Hematopoietic multipotent progenitor cell treated with erythropoietin and hydrocortisone succinate and interleukin-3 and kit ligand, for 8 days (in vitro differentiated cells): ENCODE measurements at places on chromosomes 5 and 9.
A peak's percentile ranks its signal among the peaks of the same experiment; 100 is the strongest.

GRCh38 chr9:96502539-96503373, 52.8 kb downstream of the HABP4 start:
- DNase-seq = no peak

GRCh38 chr9:74025402-74025925, 471.7 kb upstream of the RORB start:
- DNase-seq = no peak

- no peak for DNase-seq
These were observed 75.4 kb upstream of the IL7R start for GRCh38 chr5:35781181-35781790.

DNA sequence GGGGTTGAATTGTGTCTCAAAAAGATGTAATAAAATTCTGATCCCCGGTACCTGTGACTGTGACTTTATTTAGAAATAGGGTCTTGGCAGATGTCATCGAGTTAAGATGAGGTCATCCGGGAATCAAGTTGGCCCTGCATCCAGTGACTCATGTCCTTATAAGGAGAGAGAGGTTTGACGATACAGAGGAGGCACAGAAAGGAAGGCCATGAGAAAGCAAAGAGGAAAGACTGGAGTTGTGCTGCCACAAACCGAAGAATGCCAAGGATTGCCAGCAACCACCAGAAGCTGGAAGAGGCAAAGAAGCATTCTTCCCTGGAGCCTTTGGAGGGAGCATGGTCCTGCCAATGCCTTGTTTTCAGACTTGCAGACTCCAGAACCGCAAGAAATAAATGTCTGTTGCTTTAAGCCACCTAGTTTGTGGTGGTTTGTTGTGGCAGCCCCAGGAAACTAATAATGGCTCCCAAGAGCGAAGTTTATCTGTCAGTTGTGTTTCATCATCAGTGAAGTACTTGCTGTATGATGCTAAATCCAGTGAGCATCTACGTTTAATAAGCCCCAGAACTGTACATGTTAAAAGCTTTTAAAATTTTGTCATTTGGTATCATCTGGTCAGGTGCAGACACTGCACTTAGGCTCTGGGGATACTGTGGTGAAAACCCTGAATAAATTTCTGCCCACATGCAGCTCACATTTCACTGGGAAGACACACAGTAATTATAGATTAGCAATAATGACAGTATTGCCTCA, 114.8 kb downstream of the TLE4 start:
- no peak for DNase-seq

- no peak for DNase-seq
These were observed 22.4 kb upstream of the NCS1 start for GRCh38 chr9:130149654-130150286.

- DNase-seq = peak; percentile 32
These were observed 681 bp downstream of the F2R start for GRCh38 chr5:76716456-76717157.

DNA sequence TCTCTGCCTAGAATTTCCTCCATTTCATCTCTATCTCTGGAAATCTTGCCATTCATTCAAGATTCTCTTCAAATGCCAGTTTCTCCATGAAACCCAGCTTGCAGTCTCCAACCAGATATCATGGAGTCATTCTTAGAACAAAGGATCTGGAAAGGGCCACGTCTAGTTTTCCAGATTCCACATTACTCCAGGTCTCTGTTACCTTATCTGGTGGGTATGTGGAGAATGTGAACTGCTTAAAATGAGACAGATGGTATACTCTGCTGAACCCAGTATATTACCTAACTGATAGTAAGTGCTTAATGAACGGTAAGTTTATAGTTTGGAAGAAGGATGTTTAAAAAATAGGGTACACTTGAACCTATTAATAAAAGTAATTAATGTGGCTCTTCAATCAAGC, 52.3 kb upstream of the ZSWIM6 start:
- DNase-seq = no peak

- peak; percentile 15 for DNase-seq
These were observed 220.0 kb downstream of the KDM4C start for GRCh38 chr9:6977761-6978160.

DNA sequence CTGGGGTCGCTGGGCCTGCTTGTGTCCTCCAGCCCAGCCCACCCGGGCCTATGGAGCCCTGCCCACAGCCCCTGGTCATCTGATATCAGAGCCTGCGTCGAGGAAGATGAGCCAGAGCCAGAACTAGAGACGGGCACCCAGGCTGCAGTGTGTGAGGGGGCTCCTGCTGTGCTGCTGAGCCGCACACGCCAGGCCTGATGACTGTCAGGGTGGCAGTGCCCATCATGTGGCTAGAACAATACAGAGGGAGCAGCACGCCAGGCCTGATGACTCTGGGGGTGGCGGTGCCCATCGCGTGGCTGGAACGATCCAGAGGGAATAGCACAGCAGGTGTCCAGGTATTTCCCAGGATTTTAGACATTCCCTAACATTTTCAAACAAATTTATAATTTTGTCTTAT, 9.2 kb upstream of the LRRC14B start:
- no peak for DNase-seq

DNA sequence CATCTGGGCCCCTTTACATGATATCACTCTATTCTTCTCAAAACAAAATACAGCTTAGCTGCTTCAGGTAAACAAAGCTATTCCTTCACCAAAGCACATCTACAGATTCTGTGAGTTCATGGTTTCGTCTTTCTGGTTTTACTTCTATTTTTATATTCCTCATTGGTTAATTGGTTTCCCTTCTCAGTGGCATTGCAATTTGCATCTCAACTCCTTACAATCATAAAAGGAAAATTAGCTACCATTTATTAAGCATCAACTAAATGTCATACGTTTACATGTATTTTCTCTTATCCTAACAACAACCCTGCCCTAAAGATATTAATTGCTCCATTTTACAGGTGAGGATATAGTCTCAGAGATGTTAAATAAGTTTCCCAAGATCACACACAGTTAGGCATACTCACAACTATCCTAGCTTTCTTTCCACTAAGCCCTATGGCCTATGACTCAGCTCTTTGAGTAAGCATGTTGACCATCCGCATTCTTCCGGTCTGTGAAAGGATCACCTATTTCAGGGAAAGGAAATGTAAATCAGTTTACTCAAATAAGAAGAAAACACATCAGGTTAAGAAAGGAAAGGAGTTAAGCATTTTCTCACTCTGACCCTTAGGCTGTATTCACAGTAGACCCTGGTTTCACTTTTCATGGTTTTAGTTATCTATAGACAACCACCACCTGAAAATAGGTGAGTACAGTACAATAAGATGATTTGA, 146.1 kb downstream of the CAAP1 start:
- DNase-seq = no peak

DNA sequence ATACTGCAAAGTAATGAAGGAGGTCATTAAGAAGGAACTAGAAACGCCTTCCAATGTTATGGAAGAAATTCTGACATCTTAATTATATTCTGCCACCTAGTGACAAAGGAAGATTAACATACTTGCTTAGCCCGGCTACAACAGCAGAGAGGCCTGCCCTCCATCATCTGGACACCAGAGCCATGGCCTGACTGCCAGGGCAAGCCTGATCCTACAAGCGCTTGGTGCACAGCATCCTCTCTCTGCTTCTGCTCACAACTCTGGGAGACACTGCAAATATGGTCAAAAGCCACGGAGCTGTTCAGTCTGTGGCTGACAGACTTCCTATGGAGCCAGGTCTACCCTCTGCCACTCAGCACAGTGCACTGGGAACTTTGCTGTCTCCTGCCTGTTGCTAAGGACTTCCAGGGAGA, 87.3 kb upstream of the SLC44A1 start:
- DNase-seq = peak; percentile 74

- no peak for DNase-seq
These were observed 245.6 kb upstream of the RAI14 start for GRCh38 chr5:34410411-34411139.

DNA sequence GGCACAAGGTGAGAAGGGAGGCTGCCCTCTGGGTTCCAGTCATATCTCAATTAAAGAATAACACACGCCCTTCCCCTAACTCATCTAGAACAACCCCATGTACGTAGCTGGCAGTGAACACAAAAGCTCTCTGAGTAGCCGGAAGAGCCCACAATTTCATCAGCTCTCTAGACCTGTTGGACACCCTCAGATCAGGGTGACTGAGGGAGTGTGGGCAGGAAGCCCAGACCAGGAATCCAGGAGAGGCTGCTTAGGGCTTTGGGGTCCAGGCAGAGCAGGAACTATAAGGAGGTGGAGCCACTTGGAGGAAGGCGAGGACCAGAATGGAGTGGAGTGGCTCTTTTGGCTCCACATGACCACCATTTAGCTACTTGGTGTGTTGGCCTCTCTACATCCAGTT, 237.4 kb downstream of the NR3C1 start:
- no peak for DNase-seq

DNA sequence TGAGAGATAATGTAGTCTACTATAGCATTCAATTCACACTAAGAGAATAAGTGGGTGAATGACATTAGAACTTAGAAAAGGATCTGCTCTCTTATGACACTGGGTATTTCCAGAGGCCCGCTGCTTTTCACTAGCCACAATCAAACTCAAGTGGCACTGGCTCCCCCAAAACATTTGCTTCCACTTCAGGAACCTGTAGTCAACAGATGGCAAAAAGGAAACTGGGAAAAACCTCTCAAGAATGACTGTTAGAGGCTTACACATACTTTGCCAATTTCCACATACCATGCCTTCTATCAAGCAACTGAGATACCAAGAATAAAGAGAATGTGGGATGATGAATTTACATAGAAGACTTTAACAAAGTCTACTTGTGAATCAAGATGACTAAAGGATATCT, 11.2 kb downstream of the POC5 start:
- no peak for DNase-seq

GRCh38 chr5:178325679-178326373, 93.2 kb upstream of the PHYKPL start:
- no peak for DNase-seq

DNA sequence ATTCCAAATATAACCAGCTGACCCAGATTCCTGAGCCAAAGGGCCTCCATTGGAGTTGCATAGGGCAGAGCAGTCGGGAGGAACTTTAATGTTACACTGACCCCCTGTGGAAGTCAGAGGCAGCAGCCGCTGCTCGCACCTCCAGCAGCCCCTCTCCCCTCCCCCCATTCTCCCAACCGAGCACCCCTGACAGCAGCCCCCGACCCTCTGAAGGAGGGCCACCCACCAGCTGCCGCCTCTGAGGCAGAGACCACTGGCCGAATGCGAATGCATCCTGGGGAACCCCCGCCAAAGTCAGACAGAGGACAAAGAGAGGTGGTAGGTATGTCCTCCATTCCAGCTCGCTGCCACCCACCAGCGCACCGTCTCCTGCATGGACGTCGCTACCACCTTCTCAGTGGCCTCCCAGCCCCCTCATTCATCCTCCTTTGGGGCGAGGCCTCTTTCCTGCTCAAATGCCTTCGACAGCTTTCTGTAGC, 231.0 kb downstream of the CDK5RAP2 start:
- peak; percentile 27 for DNase-seq

- no peak for DNase-seq
These were observed 14.7 kb downstream of the ISL1 start for GRCh38 chr5:51397996-51398395.

- no peak for DNase-seq
These were observed 131.2 kb downstream of the SPOCK1 start for GRCh38 chr5:137367951-137368350.

DNA sequence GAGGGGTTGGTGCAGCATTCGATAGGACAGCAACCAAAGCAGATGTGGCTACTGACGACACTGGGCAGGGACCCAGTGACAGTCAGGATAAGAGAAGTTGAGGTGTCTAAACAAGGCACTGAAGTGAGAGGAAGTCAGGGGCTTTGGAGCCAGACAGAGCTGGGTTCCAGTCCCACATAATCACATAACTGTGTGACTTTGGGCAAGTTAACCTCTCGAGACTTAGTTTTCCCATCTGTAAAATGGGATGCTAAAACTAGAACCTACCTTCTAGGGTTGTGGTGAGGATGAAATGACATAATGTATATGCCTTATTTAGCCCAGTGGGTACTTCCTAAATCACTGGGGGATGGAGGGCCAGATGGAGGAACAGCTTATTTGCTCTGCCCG, 3.1 kb downstream of the ANGPTL2 start:
- DNase-seq = no peak

DNA sequence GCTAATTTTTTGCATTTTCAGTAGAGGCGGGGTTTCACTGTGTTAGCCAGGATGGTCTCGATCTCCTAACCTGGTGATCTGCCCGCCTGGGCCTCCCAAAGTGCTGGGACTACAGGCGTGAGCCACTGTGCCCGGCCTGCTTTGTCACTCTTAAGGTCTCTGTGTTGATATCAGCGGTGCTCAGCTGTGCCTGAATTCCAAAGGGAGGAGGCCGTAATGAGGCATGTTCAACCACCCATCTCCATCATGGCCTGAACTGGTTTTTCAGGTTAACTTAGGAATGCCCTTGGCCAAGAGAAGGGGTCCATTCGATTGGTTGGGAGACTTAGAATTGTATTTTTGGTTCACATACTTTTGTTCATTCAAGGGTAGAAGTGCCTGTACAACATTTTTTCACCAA, 22.0 kb downstream of the HSD17B3 start:
- DNase-seq = no peak

GRCh38 chr5:143030349-143030748, 260.2 kb downstream of the ARHGAP26 start:
- DNase-seq = no peak

GRCh38 chr5:82312373-82312856, 34.3 kb upstream of the RPS23 start:
- DNase-seq = peak; percentile 68

GRCh38 chr5:57262541-57262940, 88.7 kb downstream of the GPBP1 start:
- DNase-seq = no peak

- DNase-seq = no peak
These were observed 156.0 kb upstream of the CDKN2B start for GRCh38 chr9:22165144-22165543.

DNA sequence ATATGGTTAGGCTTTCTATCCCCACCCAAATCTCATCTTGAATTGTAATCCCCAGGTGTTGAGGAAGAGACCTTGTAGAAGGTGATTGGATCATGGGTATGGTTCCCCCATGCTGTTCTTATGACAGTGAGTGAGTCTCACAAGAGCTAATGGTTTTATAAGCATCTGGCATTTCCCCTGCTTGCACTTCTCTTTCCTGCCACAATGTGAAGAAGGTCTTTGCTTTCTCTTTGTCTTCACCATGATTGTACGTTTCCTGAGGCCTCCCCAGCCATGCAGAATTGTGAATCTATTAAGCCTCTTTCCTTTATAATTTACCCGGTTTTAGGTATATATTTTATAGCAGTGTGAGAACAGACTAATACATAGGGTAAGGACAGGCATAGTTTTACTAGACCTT, 334.5 kb downstream of the TLR4 start:
- DNase-seq = no peak

GRCh38 chr5:15463231-15463980, 36.6 kb upstream of the FBXL7 start:
- no peak for DNase-seq

GRCh38 chr9:121748727-121749423, 97.4 kb downstream of the DAB2IP start:
- no peak for DNase-seq

GRCh38 chr5:139696894-139697658, 48.9 kb downstream of the CXXC5 start:
- DNase-seq = peak; percentile 75

DNA sequence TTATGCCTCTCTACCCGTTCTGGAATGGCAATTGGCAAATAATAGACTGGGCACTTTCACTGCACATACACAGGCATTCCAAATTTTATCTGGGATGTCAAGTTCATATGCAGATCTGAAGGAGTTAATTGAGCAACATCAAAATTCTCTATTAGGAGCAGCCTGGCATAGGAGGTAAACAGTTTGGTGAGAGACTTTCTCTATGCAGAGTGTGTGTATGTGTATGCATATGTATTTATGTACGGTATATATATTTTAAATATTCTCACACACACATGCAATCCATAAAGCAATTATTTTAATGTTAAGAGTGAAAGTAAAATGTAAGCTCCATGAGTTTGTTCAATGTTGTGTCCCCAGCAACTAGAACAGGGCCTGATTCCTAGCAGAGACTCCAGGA, 517.8 kb downstream of the CTNND2 start:
- no peak for DNase-seq
